ENCODE measurements at places on chromosomes 2 and 18. TPM values are rescaled to one million over a fixed set of nuclear protein-coding genes. Genes with fewer than 3 reads are reported as not detected.

Gene NAB1
- total RNA-seq = 19.8 TPM

Gene ZSWIM2
- total RNA-seq = not detected

DNA sequence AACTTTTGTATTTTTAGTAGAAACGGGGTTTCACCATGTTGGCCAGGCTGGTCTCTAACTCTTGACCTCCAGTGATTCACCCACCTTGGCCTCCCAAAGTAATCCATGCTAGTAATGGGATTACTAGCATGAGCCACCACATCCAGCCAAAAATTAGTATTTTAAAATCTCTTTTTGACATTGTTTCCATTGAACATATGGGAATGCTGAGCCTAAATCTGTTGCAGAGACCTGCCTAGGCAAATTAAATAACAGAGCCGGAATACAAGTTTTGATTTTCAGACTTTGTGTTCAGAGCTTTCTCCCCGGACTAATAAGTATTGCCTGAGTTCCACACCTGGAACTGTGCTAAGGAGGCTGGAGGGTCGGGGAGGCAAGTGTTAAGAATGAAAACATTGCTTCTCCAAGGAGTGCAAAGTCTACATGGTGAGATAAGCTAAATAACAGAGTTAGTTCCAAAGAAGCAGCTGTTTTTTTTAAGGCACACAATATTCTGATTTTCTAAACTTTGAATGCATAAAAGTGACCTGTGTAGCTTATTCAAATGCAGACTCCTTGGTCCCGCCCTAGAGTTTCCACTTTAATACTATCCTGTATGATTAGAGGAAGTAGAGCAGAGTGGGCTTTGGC lies 150.6 kb upstream of the CELF4 start:
- no peaks in the 10 kb centered on the region for H3K27me3 ChIP-seq
- DNase-seq = no peak
- H3K27ac ChIP-seq = no peak overlapping the region
- no peak overlapping the region for H3K4me3 ChIP-seq
- H3K4me1 ChIP-seq = peaks cover 6% of the 10 kb centered on the region

- no peaks in the 10 kb centered on the region for H3K27me3 ChIP-seq
- DNase-seq = no peak
- peak overlapping the region; percentile 11 for H3K27ac ChIP-seq
- no peak overlapping the region for H3K4me3 ChIP-seq
Measured at GRCh38 chr2:69601179-69601612, 42.3 kb downstream of the AAK1 start.

- H3K27ac ChIP-seq = no peak overlapping the region
- no peak for DNase-seq
- H3K36me3 ChIP-seq = no peaks in the 10 kb centered on the region
Measured at GRCh38 chr2:88603146-88603545, 24.1 kb downstream of the EIF2AK3 start.

Gene ABCG8
- not detected for total RNA-seq

- H3K36me3 ChIP-seq = no peaks in the 10 kb centered on the region
- H3K27me3 ChIP-seq = no peaks in the 10 kb centered on the region
- peaks cover 11% of the 10 kb centered on the region for H3K4me1 ChIP-seq
- H3K27ac ChIP-seq = no peak overlapping the region
- H3K4me3 ChIP-seq = no peak overlapping the region
Measured at GRCh38 chr2:75705921-75706320, 4.8 kb downstream of the GCFC2 start.

Gene ACVR1C
- total RNA-seq = 1.6 TPM

- no peak overlapping the region for H3K27ac ChIP-seq
- peaks cover 46% of the 10 kb centered on the region for H3K4me1 ChIP-seq
- DNase-seq = no peak
- no peaks in the 10 kb centered on the region for H3K36me3 ChIP-seq
Measured at GRCh38 chr18:50790241-50790640, 29.6 kb downstream of the MRO start.

DNA sequence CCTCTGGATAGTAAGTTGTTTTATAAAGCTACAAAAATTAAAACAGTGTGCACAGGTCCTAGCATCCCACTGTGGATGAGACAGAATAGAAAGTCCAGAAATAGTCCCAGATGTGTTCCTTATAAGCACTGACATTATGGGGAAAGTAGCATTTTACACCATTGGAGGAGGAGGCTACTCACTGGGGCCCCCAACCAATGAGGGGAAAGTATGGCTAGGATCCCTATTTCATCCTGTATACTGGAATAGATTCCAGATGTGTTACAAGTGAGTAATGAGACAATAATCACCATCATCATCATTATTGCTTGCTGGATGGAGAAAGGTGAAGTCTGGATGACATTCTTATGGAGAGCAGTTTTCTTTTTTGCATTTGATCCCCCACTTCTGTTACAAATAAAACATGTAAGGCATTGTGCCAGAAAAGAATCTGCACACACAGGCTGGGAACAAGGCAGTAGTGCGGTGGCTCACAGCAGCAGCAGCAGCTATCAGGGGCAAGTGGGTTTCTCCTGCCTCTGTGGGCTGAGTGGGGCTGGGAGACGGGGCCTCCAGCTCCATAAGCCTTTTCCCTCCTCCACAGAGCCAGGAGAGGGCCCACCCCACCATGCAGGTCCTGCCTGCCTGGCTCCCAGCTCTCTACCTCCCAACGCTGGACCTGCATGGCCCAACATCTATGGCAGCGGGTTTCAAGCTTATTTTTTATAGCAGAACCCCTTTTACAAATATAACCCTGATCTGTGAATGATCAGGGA lies 5.0 kb downstream of the ARID5A start:
- H3K4me1 ChIP-seq = peaks cover 12% of the 10 kb centered on the region
- no peak overlapping the region for H3K4me3 ChIP-seq
- DNase-seq = no peak
- no peaks in the 10 kb centered on the region for H3K27me3 ChIP-seq
- H3K36me3 ChIP-seq = no peaks in the 10 kb centered on the region

Gene CCNT2
- 32.7 TPM for total RNA-seq

GRCh38 chr2:224959556-224959955 lies 82.7 kb downstream of the DOCK10 start:
- no peak overlapping the region for H3K27ac ChIP-seq
- no peaks in the 10 kb centered on the region for H3K27me3 ChIP-seq
- H3K4me3 ChIP-seq = no peak overlapping the region
- H3K36me3 ChIP-seq = no peaks in the 10 kb centered on the region

Gene POTEJ
- total RNA-seq = 0.52 TPM

- no peaks in the 10 kb centered on the region for H3K36me3 ChIP-seq
- H3K27ac ChIP-seq = peak overlapping the region; percentile 98
- no peaks in the 10 kb centered on the region for H3K27me3 ChIP-seq
- no peak overlapping the region for H3K4me3 ChIP-seq
- peaks cover 66% of the 10 kb centered on the region for H3K4me1 ChIP-seq
Measured at GRCh38 chr2:238289574-238289973, 1.2 kb upstream of the PER2 start.

GRCh38 chr2:147031897-147032296 lies 812.9 kb upstream of the ACVR2A start:
- no peak overlapping the region for H3K4me3 ChIP-seq
- no peak overlapping the region for H3K27ac ChIP-seq
- H3K27me3 ChIP-seq = no peaks in the 10 kb centered on the region

Gene RIT2
- total RNA-seq = not detected

GRCh38 chr18:43661570-43661969 lies 384.3 kb upstream of the SYT4 start:
- H3K36me3 ChIP-seq = no peaks in the 10 kb centered on the region
- peak; percentile 13 for DNase-seq
- no peak overlapping the region for H3K4me3 ChIP-seq
- H3K27ac ChIP-seq = no peak overlapping the region
- H3K4me1 ChIP-seq = no peaks in the 10 kb centered on the region

DNA sequence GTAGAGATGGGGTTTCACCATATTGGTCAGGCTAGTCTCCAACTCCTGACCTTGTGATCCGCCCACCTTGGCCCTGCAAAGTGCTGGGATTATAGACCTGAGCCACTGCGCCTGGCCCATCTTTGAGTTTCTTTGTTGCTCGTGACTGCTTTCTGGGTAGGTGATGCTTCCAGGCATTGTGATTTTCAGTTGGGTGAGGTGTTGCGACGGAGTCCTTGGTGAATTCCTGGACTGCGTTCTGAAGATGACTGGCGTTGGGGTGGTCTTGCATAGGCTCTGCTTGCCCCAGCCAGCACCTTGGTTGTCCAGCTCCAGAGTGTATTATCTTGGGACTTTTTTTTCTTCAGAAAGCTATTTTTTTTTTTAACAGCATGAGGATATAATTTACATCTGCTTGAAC lies 103.4 kb downstream of the DCDC2C start:
- DNase-seq = no peak
- H3K4me3 ChIP-seq = no peak overlapping the region
- no peaks in the 10 kb centered on the region for H3K27me3 ChIP-seq
- no peaks in the 10 kb centered on the region for H3K36me3 ChIP-seq
- no peak overlapping the region for H3K27ac ChIP-seq
- no peaks in the 10 kb centered on the region for H3K4me1 ChIP-seq

Gene PLA2R1
- total RNA-seq = 1.3 TPM

DNA sequence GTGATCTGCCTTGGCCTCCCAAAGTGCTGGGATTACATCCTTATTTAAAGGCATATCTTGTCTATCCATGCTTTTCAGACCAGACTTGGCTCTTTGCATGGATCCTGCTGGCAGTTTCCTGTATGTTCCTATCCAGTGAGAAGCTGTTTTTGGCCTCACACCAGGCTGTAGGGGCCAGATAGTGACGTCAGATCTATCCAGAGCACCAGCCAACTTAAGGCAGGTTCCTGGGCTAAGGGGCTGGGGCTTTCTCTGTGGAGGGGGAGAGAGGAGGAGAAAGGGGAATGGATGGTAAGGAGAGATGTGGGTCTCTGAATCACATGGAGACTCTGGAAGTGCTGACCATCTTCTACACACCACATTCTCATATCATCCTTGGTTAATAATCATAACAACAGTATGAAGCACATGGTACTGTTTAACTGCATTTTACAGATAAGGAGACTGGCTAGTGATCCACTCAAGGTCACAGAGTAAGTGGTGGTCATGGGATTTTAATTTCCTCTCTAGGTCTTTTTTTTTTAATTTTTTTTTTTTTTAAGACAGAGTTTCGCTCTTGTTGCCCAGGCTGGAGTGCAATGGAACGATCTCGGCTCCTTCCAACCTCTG lies 2.0 kb upstream of the FAM117B start:
- DNase-seq = peak; percentile 84
- H3K27me3 ChIP-seq = no peaks in the 10 kb centered on the region
- H3K27ac ChIP-seq = peak overlapping the region; percentile 98
- peaks cover 31% of the 10 kb centered on the region for H3K4me1 ChIP-seq

Gene MAP3K20
- 18.7 TPM for total RNA-seq

- H3K36me3 ChIP-seq = peaks cover 10% of the 10 kb centered on the region
- H3K4me1 ChIP-seq = no peaks in the 10 kb centered on the region
- H3K27me3 ChIP-seq = no peaks in the 10 kb centered on the region
- no peak overlapping the region for H3K4me3 ChIP-seq
Measured at GRCh38 chr2:230496891-230497290, 80.9 kb downstream of the SP100 start.

Gene ARHGAP15
- total RNA-seq = not detected

DNA sequence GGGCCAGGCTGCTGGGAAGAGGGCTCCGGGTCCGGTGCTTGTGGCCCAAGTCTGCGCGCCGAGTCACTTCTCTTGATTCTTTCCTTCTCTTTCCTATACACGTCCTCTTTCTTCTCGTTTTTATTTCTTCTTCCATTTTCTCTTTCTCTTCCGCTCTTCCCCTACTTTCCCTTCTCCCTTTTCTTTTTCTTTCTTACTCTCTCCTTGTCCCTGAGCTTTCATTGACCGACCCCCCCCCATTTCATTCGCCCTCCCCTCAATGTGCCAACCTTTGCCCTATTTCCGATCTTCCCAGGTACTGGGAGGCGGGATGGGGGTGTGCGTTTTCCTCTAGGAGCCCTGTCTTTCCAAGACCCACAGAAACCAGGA lies 1.8 kb downstream of the ONECUT2 start:
- H3K4me3 ChIP-seq = no peak overlapping the region
- H3K27ac ChIP-seq = no peak overlapping the region
- H3K27me3 ChIP-seq = peaks cover 56% of the 10 kb centered on the region
- DNase-seq = no peak

DNA sequence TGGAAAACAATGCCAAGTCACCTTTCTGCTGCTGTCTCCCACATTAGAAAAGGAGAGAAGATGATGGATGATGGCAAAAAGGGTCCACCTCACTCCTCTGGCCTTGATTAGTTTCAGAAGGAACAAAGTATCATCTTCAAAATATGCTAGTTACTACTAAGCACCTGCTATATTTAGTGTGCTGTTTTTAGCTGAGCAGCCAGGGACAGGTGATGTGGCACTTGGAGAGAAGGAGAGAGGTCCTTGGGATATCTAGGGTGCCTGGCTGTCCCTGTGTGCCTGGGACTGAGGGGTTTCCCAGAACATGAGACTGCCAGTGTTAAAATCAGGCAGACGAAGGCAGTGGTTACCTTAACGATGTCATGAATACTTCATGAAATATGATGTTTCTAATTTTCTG lies 235.5 kb upstream of the NT5C1B start:
- no peak overlapping the region for H3K27ac ChIP-seq
- no peaks in the 10 kb centered on the region for H3K27me3 ChIP-seq
- peaks cover 26% of the 10 kb centered on the region for H3K4me1 ChIP-seq
- no peaks in the 10 kb centered on the region for H3K36me3 ChIP-seq
- H3K4me3 ChIP-seq = no peak overlapping the region
- DNase-seq = no peak
